CD4-positive, alpha-beta T cell treated with Interleukin-6 at 100 ng/mL for 8 hours (primary cell): ENCODE measurements at places on chromosomes 12 and 14.

DNA sequence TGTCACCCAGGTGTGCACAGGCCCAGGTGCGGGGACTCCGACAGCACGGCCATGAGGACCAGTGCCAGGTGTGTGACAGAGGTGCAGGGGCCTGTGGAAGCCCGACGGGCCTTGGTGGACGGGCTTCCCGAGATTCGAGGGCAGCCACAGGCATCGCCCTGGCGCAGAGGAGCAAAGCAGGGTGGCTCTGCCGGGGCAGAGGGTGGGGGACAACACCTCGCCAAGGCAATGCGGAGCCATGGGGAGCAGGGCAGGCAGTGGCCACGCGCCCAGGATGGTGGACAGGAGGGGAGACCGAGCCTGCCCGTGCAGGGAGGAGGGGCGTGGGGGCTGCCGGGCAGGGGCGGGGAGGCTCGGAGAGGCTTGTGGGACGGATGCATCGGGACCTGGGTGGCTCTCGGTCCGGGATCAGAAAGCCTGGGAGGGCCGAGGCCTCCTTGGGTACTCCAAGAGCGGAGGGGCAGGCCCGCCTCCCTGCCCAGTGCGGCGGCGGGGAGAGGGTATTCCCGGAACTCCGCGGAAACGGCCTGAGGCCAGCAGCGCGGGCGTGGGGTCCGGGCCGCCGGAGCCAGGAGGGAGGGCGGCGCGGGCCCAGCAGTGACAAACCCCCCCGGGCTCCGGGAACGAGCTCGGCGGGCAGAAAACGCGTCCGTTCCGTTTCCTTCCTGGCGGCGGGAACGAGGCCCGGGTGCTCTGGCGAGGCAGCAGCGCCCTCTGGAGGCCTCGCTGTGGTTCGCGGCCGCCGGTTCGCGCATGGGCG is 1.6 kb downstream of the TMEM121 start:
- DNase-seq: peak; percentile 71

DNA sequence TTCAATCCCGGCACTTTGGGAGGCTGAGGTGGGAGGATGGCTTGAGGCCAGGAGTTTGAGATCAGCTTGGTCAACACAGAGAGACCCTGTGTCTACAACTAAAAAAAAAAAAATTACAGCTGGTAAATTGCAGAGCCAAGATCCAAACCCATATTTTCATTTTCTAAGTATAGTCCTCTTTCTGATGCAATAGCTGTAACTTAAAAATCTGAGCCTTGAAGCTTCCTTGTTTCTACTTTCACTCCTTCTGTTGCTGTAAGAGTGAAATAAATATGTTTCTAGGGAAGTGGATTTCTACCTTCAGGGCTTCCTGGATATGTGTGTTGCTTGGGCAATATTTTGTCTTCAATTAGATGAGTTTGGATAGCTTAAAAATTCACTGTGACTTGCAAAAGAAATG is 42.0 kb upstream of the PRICKLE1 start:
- no peak for DNase-seq

DNA sequence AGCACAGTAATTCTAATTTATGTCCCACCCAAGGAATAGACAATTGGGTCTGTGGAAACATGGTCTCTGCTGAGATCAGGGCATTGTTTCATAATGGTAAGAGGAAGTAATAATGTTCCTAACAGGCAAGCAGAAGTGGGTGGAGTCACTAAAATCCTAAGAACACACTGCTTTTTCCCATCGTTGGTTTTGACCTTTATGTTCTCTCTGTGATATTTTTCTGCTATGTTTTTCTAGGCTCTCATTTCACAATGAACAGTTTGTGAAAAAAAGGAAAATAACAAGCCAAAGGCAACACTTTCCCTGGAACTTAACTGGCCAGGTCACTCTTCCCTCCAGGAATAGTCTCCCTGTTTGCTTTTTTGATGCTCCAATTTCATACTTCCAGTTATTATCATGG is 80.6 kb upstream of the OVCH1 start:
- no peak for DNase-seq

DNA sequence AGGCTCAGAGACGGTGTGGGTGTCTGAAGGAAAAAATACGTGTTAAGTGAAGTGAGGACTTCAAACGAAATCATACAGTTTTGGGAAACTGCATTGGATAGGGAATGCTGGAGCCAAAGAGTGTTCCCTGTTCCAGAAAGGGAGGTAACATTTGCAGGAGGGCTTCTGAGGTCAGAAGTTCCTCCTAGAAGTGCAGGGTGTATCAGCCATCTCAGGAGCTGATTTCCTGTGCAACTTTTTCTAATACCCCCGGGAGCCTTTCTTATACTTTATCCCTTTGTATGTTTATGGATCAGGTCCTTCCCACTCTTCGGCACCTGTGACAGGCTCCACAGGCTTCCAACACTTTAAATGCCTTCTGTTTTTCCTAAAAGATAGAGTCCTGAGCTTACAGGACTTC is 24.9 kb downstream of the ZNF664 start:
- no peak for DNase-seq

DNA sequence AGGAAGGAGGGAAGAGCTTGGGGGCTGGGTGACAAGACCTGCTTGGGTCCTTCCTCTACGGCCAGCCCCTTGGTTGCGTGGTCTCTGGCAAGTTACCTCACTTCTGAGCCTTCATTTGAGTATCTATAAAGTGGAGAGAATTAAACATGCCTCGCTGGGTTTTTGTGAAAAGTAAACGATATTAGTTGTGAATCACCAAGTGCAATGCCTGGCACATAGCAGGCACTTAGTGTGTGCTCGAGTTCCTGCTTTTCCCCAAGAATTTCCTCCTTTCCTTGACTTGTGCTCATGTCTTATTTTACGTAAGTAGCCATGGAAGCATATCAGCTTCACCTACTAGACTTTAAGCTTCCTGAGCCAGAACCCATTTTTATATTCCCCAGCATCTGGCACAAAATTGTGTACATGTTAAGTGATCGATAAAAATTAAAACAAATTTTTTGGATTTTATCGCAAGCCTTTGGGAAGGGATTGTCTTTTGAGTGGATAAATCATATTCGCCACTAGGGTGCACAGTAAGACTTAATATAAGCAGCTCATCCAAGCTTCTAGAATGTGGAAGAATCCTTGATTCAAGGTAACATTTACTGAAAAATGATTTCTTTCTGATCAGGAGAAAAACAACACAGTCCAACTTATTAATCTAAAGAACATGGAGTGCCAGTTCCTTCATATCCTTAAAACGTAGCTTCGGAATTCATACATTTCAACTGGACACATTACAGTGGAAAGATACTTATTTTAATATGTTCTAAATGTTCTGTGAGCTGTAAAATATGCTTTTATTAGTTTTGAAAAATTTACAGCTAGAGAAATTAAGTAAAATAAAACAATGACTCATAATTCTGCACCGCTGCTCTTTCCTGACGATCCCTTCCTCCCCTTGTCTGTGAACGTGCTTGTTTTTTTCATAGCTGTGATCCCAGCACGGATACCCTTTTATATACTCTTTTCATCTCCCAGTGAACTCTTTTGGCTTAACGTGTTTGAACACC is 62.0 kb downstream of the SLC25A47 start:
- no peak for DNase-seq

GRCh38 chr12:125871811-125872594 is 806.8 kb downstream of the AACS start:
- DNase-seq: no peak

DNA sequence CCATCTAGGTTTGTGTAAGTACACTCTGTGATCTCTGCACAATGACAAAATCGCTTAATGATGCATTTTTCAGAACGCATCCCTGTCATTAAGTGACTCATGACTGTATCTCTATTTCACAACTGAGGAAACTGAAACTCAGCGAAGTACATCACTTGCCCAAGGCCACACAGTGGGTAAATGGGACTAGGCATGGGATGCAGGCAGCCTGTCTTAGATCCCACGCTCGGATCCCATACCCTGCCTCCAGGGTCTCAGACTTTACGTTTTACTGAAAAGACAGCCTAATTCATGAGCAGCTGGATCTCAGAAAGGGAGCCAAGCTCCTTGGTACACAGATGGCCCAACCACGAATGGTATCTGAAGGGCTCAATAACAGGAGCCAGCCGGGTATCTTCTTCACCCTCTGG is 2.4 kb upstream of the MLEC start:
- DNase-seq: no peak

GRCh38 chr12:28463396-28463795 is 273.1 kb downstream of the CCDC91 start:
- no peak for DNase-seq

DNA sequence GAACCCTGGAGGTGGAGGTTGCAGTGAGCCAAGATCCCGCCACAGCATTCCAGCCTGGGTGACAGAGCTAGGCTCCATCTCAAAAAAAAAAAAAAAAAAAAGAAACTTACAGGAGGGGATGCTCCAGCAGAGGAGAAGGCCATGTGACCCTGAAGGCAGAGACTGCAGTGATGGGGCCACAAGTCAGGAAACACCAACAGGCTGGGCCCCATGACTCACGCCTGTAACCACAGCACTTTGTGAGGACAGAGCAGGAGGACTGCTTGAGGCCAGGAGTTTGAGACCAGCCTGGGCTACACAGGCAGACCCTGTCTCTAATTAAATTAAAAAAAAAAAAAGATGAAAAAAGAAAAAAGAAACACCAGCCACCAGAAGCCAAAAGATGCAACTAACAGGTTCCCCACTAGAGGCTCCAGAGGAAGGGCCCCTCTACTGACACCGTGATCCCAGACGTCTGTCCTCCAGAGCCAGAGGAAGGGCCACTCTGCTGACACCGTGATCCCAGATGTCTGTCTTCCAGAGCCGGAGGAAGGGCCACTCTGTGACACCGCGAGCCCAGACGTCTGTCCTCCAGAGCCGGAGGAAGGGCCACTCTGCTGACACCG is 9.1 kb upstream of the GLT1D1 start:
- no peak for DNase-seq

- no peak for DNase-seq
Measured at GRCh38 chr12:62726471-62726980, 208.4 kb downstream of the PPM1H start.

GRCh38 chr14:67539116-67539515 is 6.0 kb downstream of the PLEKHH1 start:
- DNase-seq: no peak

- no peak for DNase-seq
Measured at GRCh38 chr12:45182511-45182910, 33.4 kb upstream of the ANO6 start.

DNA sequence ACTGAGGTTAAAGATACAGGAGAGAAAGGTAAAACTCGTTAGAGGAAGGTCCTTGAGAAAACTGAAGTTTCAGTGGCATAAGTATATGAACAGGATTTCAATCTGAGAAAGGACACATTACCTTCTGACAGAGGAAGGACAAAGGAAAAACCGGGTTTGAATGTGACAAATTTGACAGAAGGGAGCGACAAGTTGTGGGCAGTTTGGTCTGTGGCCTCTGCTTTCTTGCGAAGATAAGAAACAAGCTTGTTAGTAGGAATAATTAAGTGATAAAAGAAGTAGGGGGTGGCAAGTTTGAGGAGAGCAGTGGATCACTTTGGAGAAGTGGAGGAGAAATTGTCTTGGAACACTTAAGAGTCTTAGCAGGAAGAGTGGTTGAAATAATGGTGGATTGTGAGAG is 5.1 kb downstream of the MON2 start:
- no peak for DNase-seq

DNA sequence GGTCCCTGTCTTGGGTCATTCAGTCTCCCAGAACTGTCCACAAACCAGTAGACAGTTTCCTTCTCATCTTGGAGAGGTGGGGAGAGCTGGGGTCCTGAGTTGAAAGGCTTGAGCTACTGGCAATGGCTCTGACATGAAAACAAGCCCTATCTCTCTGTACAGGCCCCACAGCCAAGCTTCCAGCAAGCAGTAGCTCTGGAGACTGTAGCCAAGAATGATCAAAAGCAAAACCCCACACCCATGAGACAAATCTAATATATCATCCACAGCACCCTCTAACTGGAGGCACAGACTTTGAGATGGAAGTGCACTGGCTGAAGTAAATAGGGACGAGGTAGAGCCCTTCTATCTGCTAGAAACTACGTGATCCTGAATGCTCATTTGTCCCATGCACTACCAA is 40.9 kb downstream of the RERG start:
- DNase-seq: no peak

- DNase-seq: no peak
Measured at GRCh38 chr12:128944956-128945355, 91.7 kb downstream of the GLT1D1 start.

DNA sequence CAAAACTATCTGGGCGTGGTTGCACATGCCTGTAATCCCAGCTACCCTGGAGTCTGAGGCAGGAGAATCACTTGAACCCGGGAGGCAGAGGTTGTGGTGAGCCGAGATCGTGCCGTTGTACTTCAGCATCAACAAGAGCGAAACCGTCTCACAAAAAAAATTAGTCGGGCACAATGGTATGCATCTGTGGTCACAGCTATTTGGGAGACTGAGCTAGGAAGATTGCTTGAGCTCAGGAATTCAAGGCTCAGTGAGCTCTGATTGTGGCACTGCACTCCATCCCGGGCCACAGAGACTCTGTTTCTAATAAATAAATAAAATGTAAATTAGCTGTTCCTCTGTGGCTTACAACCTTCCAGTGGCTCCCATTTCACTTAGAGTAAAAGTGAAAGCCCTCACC is 28.0 kb downstream of the RCOR1 start:
- no peak for DNase-seq

DNA sequence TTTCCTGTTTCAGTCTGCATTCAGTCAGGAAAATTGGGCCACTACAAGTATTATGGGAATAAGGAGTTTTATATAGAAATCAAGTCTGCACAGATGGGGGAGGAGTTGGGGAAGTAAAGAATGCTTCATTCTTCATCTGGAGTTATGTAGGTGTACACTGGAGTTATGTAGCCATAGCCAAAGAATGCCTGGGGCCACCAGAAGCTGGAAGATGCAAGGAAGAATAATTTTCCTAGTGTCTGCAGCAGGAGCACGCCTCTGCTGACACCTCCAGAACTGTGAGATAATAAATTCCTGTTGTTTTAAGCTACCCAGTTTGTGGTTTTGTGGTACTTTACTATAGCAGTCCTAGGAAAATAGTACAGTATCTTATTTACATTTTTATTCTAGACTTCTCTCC is 333.4 kb downstream of the NELL2 start:
- no peak for DNase-seq

DNA sequence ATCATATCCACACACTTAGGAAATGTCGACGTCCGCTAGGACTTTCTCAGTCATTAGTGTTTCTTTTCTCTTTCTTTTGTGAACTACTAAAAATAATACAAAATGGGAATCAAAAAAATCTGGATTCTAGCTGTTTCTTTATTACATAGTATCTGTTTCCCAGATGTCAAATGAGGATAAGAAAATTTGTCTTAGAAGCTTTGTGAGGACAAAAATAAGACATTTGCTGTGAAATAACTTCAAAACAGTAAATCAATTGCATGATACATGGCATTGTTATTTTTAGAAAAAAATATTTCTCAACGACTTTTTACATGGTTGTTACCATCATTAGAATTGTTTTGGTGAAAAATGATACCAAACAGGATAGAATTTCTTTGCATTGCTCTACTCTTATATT is 71.4 kb upstream of the IFNG-AS1 start:
- no peak for DNase-seq

GRCh38 chr12:120428597-120429229 is 9.2 kb upstream of the COX6A1 start:
- no peak for DNase-seq

DNA sequence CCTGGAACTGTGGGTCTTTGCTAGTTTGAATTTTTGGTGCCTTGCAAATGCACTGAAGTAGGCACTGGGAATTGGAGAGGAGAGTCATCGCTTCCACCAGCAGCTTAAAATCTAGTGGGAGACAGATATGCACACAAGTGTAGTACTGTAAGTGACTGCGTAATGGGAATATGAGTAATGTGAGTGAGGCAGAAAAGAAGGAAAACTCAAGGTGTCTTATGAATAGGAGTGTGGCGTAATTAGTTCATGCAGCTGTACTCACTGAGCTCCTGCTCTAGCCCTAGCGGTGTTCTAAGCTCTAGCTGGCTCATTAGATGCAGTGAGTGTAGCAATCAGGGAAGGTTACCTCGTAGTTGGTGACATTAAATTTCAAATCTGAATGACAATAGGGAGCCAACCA is 2.8 kb downstream of the TCP11L2 start:
- no peak for DNase-seq
